Thyroid gland (tissue), 4 donors: ENCODE measurements at places on chromosomes 7 and 10.

- H3K36me3 ChIP-seq, result no peaks in the 10 kb centered on the region
- peak; percentile 42 for DNase-seq
Measured at GRCh38 chr7:6209340-6209739, 63.1 kb downstream of the CYTH3 start.

DNA sequence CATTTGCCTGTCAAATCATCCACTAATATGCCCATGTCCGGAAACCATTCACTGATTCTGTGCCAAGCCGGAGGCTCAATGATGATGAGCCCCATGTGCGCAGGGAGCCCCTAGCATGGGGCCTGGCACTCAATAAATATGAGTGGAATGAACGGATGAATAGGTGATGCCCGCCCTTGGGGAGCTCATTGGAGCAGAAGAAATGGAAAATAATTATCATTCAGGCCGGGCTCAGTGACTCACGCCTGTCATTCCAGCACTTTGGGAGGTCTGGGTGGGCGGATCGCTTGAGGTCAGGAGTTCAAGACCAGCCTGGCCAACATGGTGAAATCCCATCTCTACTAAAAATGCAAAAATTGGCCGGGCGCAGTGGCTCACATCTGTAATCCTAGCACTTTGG is 11.0 kb downstream of the RHBDD2 start:
- no peak overlapping the region for H3K27ac ChIP-seq
- peaks cover 26% of the 10 kb centered on the region for H3K36me3 ChIP-seq
- H3K27me3 ChIP-seq, result no peaks in the 10 kb centered on the region
- no peak overlapping the region for H3K4me3 ChIP-seq
- H3K4me1 ChIP-seq, result peaks cover 31% of the 10 kb centered on the region

DNA sequence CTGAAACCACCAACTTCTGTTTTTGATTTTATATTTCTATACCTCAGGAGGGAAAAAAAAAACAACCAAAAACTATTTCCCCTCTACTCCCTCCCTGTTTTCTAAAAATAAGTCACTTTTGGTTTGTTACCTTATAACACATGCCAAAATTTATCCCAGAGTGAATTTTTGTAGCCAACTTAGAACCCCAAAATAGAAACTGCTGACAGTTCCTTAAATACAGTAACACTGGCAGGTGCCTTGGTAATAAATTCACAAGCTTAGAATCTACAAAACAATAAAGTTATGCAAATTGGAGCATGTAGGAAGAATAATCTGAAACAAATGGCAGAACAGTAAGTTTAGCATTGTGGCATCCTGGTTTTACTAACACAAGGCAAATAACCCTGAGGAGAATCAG is 165.0 kb upstream of the HDAC9 start:
- H3K4me3 ChIP-seq, result no peak overlapping the region
- no peaks in the 10 kb centered on the region for H3K36me3 ChIP-seq
- no peaks in the 10 kb centered on the region for H3K27me3 ChIP-seq
- H3K27ac ChIP-seq, result no peak overlapping the region
- H3K4me1 ChIP-seq, result no peaks in the 10 kb centered on the region

DNA sequence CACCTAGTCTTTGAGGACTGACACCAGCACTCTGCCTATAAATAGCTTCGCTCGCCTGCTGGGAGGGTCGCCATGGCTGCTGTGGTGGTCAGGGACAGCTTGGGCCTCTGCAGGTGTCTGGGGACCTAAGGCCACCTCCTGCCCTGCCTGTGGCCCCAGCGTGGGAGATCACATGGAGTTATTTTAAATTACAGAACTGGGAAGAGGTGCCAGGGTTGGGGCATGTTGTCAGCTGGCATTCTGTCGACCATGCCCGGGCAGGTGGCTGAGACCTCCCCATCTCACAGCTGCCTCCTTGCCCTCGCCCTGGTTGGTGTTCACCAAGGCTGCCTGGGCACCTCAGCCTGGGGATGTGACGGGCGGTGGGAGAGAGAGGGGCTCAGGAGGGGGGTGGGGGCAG is 18.1 kb downstream of the SHH start:
- no peaks in the 10 kb centered on the region for H3K36me3 ChIP-seq
- H3K27me3 ChIP-seq, result no peaks in the 10 kb centered on the region
- no peak overlapping the region for H3K27ac ChIP-seq
- H3K4me1 ChIP-seq, result peaks cover 5% of the 10 kb centered on the region
- DNase-seq, result no peak
- no peak overlapping the region for H3K4me3 ChIP-seq

DNA sequence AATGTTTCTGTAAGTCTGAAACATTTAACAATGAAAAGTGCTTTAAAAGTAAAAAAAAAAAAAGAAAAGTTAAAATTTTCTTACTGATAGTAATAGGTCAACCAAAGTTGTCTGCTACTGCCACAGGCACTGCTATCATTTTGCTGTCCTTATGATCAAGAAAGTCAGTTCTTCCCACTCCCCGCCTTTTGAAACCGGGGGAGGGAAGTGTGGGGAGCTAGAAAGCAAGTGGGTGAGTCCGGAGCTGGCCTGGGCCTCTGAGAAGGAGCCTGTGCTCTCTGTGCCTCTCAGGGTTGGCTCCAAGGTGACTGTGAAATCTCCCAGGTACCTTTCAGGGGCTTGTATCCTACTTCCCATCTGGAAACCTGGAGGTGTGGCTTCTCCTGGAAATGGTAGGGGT is 7.3 kb downstream of the C7orf57 start:
- H3K36me3 ChIP-seq, result no peaks in the 10 kb centered on the region
- no peak for DNase-seq
- no peak overlapping the region for H3K27ac ChIP-seq
- H3K4me3 ChIP-seq, result no peak overlapping the region

DNA sequence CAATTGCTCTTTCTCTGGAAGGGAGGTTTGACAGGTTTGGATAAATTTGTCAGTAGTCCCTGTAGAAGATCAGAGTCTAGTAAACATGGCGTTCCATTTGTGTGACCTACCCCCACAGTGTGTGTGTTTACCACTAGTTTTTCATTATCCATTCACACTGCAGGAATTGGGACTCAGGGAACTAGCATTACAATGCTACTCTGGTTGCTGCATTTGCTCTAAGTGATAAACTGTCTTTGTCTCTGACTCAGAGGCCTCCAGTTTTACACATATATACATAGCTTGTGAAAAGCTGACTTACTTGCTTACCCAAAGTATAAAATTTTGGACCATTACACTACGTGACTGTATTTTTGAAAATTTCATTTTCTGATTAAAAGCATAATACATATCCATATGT is 1604.0 kb downstream of the REEP3 start:
- no peaks in the 10 kb centered on the region for H3K36me3 ChIP-seq
- no peak for DNase-seq
- H3K27ac ChIP-seq, result no peak overlapping the region
- no peaks in the 10 kb centered on the region for H3K27me3 ChIP-seq
- no peak overlapping the region for H3K4me3 ChIP-seq

DNA sequence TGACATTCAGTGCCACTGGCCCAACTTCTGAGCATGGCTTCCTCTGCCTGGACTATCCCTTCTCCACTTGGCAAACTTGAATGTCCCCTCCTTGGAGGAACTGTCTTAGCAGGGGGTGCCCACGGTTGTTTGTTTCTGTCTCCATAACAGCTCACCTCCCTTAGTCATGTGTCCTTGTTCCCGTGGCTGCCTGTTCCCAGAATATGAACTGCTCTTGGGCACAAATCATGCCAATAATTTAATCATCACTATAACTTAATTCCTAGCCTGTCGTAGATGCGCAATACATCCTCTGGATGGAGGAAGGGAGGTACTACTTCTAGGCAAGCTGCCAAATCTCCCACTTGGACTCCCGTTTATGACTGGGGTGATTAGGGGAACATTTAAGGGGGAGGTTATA is 173.1 kb downstream of the MYOF start:
- H3K27ac ChIP-seq, result no peak overlapping the region
- no peak overlapping the region for H3K4me3 ChIP-seq
- no peaks in the 10 kb centered on the region for H3K4me1 ChIP-seq
- no peak for DNase-seq
- no peaks in the 10 kb centered on the region for H3K27me3 ChIP-seq

- no peaks in the 10 kb centered on the region for H3K27me3 ChIP-seq
- H3K36me3 ChIP-seq, result no peaks in the 10 kb centered on the region
- peak; percentile 70 for DNase-seq
- H3K27ac ChIP-seq, result peak overlapping the region; percentile 80
Measured at GRCh38 chr10:132957981-132958882, 15.9 kb upstream of the CFAP46 start.

- H3K4me1 ChIP-seq, result no peaks in the 10 kb centered on the region
- H3K36me3 ChIP-seq, result no peaks in the 10 kb centered on the region
- no peak for DNase-seq
- no peaks in the 10 kb centered on the region for H3K27me3 ChIP-seq
- H3K27ac ChIP-seq, result no peak overlapping the region
Measured at GRCh38 chr7:92255308-92255707, 9.5 kb downstream of the ANKIB1 start.

GRCh38 chr10:124921261-124921660 is 20.7 kb upstream of the ZRANB1 start:
- no peaks in the 10 kb centered on the region for H3K27me3 ChIP-seq
- H3K36me3 ChIP-seq, result no peaks in the 10 kb centered on the region

- no peaks in the 10 kb centered on the region for H3K27me3 ChIP-seq
- no peak overlapping the region for H3K4me3 ChIP-seq
- no peaks in the 10 kb centered on the region for H3K4me1 ChIP-seq
- DNase-seq, result no peak
- peaks cover 39% of the 10 kb centered on the region for H3K36me3 ChIP-seq
Measured at GRCh38 chr7:257647-257992, 32.4 kb upstream of the FOXL3 start.

GRCh38 chr10:1393481-1393880 is 337.3 kb downstream of the WDR37 start:
- no peak for DNase-seq
- H3K4me3 ChIP-seq, result no peak overlapping the region
- no peaks in the 10 kb centered on the region for H3K27me3 ChIP-seq
- H3K36me3 ChIP-seq, result no peaks in the 10 kb centered on the region
- no peaks in the 10 kb centered on the region for H3K4me1 ChIP-seq
- no peak overlapping the region for H3K27ac ChIP-seq

DNA sequence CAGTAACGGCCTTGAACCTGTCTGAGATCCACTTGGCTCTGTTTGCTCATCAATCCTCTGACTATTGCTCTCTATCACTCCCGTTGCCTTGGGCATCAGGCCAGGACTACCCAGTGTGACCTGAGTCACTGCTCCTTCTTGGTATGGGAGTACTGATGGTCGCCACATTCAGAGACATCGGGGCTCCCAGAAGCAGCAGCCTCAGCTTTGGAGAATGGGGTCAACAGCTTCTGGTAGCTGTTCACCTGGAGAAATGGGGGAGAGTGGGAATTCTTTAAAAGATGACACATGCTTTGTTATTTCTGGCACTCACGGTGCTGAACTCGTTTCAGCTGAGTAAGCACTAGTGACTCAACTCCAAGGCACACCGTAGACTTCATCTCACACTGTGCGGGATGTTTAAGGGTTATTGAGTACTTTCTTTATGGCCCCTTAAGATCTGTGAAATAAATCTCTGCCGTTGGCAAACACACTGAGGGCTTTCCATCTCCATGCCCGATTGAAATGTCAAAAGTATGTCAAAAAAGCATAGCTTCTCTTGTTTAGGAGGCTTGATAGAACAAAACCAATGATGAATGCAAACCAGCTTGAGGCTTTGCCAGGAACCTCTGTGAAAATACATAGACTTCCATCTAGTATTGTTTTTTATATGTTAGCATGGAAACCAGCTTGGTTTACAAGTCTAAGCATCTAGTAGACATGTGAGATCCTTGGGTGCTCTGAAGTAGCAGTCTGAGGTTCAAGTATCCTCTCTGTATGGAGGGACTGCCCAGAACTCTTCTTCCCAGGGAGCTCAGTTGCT is 333.1 kb downstream of the CXCL12 start:
- H3K27me3 ChIP-seq, result no peaks in the 10 kb centered on the region
- no peak overlapping the region for H3K4me3 ChIP-seq
- peak; percentile 33 for DNase-seq
- H3K27ac ChIP-seq, result no peak overlapping the region
- no peaks in the 10 kb centered on the region for H3K36me3 ChIP-seq
- H3K4me1 ChIP-seq, result peaks cover 11% of the 10 kb centered on the region
